ENCODE measurements at places on chromosomes 2 and 18.
A peak's percentile ranks its signal among the peaks of the same experiment; 100 is the strongest.

DNA sequence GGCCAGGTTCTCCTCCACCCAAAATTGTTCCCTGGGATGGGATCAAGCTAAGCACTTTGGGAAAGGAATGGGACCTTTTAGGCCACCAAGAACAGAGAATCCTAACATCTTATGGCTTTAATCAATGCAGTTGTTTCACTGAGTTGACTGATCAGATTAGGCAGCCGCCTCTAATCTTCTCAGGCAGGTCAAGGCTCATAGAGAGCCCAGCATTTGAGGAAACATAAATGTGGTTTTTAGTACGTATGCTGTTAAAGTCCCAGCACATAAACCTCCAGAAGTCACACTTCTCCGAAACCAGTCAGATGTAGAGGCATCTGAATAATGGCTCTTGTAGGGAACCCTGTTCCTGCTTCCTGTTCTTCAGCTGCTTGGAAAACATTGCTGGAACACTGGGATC is 99.5 kb upstream of the RMDN2 start:
- DNase-seq = no peak

GRCh38 chr2:3159782-3160545 is 217.7 kb downstream of the EIPR1 start:
- DNase-seq = no peak

DNA sequence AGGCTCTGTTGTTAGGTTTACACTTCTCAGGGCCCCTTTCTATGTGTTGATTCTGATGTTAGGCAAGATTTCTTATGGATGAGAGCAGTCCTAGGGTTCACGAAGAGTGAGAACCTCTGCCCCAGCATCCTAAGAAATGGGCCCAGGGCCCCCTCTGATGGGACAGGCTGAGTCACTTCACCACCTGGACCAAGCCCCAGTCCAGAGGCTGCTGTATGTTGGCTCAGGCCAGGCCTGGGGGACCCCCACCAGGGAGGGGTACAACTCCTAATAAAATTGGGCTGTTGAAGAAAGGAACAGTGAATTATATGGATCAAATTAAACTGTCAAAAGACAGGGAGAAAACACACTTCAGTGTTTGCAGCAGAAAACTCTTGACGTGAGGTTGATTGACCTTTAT is 365.9 kb upstream of the HS6ST1 start:
- DNase-seq = peak; percentile 25

- DNase-seq = no peak
These were observed 47.4 kb upstream of the EMILIN2 start for GRCh38 chr18:2799369-2799768.

- DNase-seq = no peak
These were observed 172.8 kb downstream of the CYP26B1 start for GRCh38 chr2:71974846-71975245.

DNA sequence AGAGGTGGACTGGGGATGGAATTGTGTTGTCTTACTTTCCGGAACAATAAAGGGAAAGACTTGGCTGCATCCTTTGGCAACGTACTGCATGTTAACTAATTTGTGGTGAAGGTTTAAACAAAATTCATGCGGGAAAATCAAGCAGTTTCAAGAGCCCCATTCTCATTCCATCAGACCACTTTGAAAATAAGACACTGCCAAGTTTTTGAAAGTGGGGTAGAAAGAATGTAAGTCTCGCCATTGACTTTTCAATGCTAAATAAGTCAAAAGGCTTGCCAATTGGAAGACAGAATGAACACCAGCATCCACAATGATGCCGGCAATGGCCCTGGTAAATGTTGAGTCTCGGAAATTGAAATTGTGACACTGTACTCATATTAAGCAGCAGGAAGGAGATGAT is 322.0 kb downstream of the RND3 start:
- DNase-seq = no peak

GRCh38 chr2:120989512-120990441 is 254.1 kb downstream of the GLI2 start:
- peak; percentile 63 for DNase-seq

DNA sequence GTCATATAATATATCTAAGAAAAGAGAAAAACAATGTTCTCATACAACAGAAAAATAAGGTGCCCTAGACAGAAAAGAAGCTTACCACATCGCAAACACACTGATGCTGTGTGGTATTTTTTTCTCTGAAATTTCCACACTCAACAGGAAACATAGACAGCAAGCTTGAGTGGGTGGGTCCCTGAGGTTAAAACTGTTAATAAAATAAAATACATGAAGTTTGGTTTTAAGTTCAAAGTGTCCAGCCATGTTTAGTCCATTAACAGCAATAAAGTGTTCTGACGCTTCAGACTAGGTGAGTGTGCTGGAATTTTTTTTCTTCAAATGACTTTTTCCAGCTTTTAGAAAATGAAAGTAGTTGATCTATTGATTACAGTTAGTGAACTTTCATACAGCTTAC is 83.3 kb upstream of the EPB41L5 start:
- DNase-seq = no peak

GRCh38 chr2:37871456-37872191 is 53.5 kb upstream of the RMDN2 start:
- no peak for DNase-seq

- DNase-seq = peak; percentile 62
These were observed 24.0 kb downstream of the CROCC2 start for GRCh38 chr2:240930096-240930630.

- no peak for DNase-seq
These were observed 36.3 kb upstream of the ITM2C start for GRCh38 chr2:230828272-230828961.

GRCh38 chr18:63570721-63571120 is 16.4 kb upstream of the SERPINB13 start:
- DNase-seq = no peak

DNA sequence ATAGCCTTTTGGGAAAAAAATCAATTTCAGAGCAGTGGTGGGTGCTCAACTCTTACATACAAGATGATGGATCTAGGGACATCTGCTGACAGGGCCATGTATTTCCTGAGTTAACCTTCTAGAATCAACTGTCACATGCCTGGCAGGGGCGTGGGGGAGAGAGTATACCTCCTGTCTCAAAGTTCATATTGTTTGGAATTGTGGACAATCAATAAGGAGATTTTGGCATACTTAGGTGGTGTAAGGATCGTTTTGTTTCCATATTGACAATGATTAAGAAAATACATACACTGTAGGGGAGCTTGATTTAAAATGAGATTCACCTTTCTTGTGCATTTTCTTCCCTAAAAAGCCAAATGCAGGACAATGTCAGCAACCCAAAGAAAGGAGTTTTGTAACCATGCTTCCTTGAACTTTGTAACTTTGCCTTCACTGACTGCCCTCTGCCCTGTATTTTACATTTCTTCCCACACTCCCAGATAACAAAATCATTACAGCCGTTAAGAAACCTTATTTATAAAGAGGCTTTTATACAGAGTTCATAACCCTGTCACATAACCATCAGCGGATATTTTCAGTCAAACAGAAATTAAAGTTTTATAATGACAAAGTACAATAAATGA is 88.4 kb downstream of the MEP1B start:
- no peak for DNase-seq

- DNase-seq = no peak
These were observed 201.7 kb upstream of the STK17B start for GRCh38 chr2:196372811-196373664.

DNA sequence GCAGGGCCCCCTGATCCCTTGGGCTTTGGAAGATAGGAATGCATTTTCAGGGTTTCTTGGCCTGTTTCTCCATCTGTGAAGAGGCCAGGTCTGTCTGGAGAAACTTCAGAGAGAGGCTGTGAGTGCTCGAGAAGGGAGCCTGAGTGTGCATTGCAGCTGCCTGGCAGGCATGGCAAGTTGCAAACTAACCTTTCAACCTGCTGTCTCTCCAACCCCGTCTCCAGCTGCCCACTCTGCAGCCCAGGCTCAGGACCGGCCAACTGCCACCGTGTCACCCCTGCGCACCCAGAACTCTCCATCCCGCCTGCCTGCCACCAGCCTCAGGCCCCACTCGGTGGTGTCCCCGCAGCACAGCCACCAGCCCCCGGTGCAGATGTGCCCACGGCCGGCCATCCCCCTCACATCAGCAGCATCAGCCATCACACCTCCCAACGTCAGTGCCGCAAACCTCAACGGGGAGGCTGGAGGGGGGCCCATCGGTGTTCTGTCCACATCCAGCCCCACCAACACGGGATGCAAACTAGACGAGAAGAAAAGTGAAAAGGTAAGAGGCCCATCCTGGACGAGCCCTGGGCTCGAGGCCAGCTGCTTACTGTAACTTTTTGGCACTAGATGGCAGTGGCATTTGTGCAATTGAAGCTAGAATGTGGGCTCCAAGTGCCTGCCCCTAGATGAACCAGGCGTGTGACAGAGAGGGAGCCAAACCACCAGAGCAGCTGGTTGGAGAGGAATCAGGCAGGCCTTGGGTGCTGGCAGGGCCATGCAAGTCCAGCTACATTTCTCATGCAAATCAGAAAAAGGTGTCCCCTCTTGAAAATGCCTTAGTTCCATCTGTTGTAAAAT is 164.6 kb downstream of the SEPTIN10 start:
- DNase-seq = peak; percentile 62

GRCh38 chr18:44781886-44782285 is 101.2 kb downstream of the SETBP1 start:
- DNase-seq = no peak

DNA sequence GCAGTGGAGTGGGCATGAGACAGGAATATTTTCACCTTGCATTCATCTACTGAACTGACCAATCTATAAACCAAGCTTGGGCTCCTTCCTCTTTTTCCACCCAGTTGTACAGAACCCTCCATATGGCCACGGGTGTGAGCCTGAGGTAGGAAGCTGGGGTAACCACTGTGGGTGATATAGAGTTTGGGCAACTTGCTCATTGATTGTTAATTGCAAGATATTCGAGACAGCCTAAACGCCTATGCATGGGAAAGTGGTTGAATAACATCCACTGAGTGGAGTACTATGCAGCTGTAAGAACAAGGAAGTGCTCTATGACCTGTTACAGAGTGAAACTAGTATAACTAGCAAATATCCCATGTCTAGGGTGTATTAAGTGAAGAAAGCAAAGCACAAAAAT is 7.3 kb upstream of the VAPA start:
- DNase-seq = no peak

- DNase-seq = peak; percentile 18
These were observed 155.3 kb downstream of the DDX1 start for GRCh38 chr2:15746703-15747550.

- DNase-seq = no peak
These were observed 1.0 kb downstream of the ZDBF2 start for GRCh38 chr2:206275312-206276055.

Measured in left forelimb (tissue), 1 donor.